Right lobe of liver (tissue), 6 donors: ENCODE measurements at places on chromosomes 7 and 10. TPM values are rescaled to one million over a fixed set of nuclear protein-coding genes. Genes with fewer than 3 reads are reported as not detected.

The EGFR gene
- total RNA-seq = 127 TPM

The ACBD7 gene
- not detected for total RNA-seq

DNA sequence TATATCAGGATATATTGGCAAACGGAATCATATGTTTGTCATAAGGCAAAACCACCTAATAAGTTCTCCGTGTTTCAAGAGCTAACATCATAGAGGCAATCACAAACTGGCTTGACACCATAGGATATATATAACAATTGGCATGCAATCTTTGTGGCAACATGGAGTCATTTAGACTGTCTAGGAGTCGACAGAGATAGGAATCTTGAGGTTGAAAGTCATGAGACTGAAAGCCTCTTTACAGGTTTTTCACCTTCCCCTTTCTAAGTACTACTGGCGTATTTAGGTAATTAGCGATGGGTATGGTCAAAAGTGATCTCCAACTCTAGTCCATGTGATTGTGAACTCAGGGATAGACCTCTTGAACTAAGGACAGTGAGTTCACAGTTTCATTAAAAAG is 63.7 kb downstream of the THSD7A start:
- no peak overlapping the region for H3K27ac ChIP-seq
- no peak overlapping the region for H3K4me3 ChIP-seq
- DNase-seq = no peak

DNA sequence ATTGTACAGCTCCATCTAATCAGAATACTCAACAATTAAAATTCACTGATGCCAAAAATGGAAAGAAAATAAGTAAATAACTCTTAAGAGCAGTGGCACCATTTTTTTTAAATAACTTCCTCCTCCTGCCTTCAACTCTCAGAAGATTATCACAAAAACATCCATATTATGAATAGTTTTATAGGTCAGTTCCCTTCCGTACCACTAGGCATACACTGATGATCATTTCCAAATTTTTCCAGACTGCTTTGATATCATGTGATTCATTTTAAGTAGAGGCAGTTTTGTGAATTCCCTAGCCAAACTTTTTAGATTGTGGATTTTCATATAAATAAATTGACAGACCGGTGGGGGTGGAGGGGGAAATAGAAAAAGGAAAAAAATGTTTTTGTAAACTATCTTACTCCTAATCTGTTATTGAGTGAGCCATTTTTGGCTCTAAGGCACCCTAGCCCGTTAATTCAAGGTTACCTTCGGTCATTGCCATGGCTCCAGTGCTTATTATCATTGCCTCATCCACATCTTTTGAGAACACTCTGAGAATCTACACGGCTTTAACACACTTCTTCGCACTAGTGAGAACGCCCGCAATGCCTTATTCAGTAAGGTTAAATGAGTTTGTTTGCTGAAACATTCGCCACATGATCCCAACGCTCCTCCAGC is 1.0 kb downstream of the FAM107B start:
- H3K27ac ChIP-seq = no peak overlapping the region
- DNase-seq = no peak
- no peak overlapping the region for H3K4me3 ChIP-seq
- no peaks in the 10 kb centered on the region for H3K4me1 ChIP-seq

The SKAP2 gene
- 19.6 TPM for total RNA-seq

DNA sequence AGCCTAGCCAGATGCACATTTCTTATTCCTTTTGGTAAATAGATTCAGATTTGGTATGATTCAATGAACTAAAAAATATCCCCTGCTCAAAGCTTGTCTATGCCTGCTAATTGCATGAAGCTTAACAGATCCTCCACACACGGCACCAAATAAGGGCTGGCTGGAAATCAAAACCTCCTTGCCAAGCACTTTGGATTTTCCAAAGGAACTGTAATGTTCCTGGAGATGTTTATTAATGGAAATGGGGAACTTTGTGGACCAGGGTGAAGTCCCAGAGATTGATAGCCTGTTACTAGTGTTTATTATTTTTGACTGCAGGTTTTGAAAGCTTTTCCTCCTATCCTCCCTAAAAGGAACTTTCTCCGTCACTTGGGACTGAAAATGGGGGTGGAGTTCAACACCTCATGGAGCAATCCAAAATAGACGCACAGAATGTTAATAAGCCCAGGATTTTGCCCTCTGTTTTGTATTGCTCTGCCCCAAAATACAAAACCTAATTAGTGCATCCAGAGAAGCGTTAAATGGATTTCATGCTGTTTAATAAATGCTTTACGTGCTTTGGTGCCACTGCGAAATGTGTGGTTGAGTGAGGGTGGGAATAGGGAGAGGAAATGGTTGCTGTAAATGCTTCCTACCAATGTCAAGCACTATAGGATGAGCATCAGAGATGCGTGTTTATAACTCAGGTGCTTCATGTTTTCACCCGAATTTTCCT is 1027.7 kb downstream of the LRMDA start:
- no peak overlapping the region for H3K4me3 ChIP-seq
- no peaks in the 10 kb centered on the region for H3K4me1 ChIP-seq
- DNase-seq = no peak

GRCh38 chr7:133735222-133735621 is 391.9 kb upstream of the LRGUK start:
- H3K4me1 ChIP-seq = no peaks in the 10 kb centered on the region
- no peak for DNase-seq
- no peaks in the 10 kb centered on the region for H3K36me3 ChIP-seq
- no peaks in the 10 kb centered on the region for H3K27me3 ChIP-seq
- H3K27ac ChIP-seq = no peak overlapping the region

DNA sequence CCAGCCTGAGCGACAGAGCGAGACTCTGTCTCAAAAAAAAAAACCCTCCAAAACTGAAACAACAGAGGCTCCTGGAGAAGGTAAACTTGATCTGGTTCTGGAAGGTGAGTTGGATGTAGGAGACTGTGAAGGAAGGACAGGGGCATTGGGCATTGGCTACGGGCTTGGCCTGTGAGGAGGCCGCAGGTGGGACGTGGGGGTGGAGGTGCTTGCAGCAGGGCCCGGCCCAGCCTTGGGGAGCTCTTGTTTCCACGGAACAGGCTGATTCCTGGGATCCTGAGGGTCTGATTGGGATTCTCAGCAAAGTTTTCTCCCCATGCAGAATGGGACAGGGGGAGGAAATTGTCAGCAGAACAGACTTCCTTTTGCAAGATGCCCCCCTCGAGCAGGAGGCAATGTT is 30.6 kb downstream of the IL15RA start:
- no peaks in the 10 kb centered on the region for H3K4me1 ChIP-seq
- no peak overlapping the region for H3K4me3 ChIP-seq
- DNase-seq = no peak
- H3K27me3 ChIP-seq = no peaks in the 10 kb centered on the region

The AOC1 gene
- total RNA-seq = 2.2 TPM

DNA sequence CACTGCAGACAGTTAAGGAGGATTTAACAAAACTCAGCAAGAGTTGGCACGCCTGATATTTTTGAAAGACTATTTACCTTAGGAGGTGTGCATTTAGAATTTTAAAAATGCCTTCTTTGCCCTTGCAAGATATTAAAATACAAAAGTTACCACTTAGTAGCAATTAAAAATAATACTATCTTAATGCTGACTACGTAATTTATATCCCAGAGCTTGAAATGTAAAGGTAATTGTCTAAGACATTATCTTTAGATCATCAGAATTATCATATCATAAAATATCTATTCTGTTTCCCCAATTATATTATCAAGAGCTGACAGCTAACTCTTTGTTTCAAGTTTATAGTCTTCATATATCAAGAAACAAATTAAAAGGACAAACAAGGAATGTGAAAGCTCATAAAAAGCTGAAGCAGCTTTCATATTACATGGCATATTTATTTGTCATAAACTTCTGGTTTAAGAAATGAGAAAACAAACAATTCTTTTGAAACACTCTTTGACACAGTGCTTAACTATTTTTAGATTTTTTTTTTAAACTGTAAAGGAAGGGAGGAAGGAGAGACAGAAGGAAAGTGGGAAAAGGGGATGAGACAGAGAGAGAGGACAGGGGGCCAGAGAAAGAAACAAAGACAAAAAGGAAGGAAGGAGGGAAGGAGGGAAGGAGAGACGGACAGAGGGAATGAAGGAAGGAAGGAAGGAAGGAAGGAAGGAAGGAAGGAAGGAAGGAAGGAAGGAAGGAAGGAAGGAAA is 73.5 kb downstream of the RTKN2 start:
- DNase-seq = no peak
- H3K36me3 ChIP-seq = no peaks in the 10 kb centered on the region
- no peak overlapping the region for H3K27ac ChIP-seq
- H3K4me3 ChIP-seq = no peak overlapping the region
- H3K27me3 ChIP-seq = no peaks in the 10 kb centered on the region
- no peaks in the 10 kb centered on the region for H3K4me1 ChIP-seq

DNA sequence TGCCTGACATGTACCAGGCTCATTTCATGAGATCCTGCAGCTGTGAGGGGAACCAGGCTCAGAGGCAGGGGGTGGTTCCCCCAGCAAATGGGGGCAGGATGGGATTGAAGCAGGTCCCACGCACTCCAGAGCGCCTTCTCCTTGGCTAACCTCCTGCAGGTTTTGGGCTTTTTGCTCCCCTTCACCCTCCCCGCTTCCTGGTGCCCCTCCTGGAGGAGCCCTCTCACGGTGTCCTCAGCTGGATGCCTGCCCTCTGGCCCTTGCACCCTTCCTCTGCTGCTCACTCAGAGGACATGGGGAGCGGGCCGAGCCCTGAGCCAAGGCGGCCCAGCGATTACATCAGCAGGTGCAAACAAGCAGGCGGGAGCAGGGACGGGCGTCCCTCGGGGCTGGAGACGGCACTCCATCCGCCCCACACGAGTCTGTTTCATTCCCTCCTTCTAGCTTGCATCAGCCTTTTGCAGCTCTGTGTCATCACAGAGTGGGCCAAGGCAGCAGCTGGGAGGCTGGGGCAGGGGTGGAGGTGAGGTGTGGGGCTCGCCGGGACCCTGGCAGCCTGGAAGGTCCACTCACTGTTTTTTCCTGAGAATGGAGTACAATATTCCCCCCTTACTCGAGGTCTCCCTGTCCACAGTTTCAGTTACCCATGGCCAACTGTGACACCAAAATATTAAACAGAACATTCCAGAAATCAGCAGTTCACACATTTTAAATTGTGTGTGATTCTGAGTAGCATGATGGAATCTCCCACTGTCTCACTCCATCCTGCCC is 52.7 kb upstream of the SLC29A3 start:
- H3K27ac ChIP-seq = no peak overlapping the region
- no peaks in the 10 kb centered on the region for H3K36me3 ChIP-seq
- no peaks in the 10 kb centered on the region for H3K27me3 ChIP-seq
- DNase-seq = peak; percentile 78
- peaks cover 5% of the 10 kb centered on the region for H3K4me1 ChIP-seq

GRCh38 chr10:113965683-113966082 is 78.0 kb upstream of the ADRB1 start:
- no peaks in the 10 kb centered on the region for H3K36me3 ChIP-seq
- H3K27me3 ChIP-seq = no peaks in the 10 kb centered on the region
- H3K27ac ChIP-seq = peak overlapping the region; percentile 10
- H3K4me3 ChIP-seq = no peak overlapping the region
- no peaks in the 10 kb centered on the region for H3K4me1 ChIP-seq

GRCh38 chr7:80150611-80151273 is 16.1 kb downstream of the GNAI1 start:
- H3K4me1 ChIP-seq = no peaks in the 10 kb centered on the region
- no peak overlapping the region for H3K4me3 ChIP-seq
- no peak overlapping the region for H3K27ac ChIP-seq
- no peaks in the 10 kb centered on the region for H3K27me3 ChIP-seq
- no peak for DNase-seq
- no peaks in the 10 kb centered on the region for H3K36me3 ChIP-seq

The TBX20 gene
- total RNA-seq = 0.40 TPM

GRCh38 chr7:25893436-25893835 is 258.6 kb upstream of the NFE2L3 start:
- H3K27me3 ChIP-seq = no peaks in the 10 kb centered on the region
- H3K27ac ChIP-seq = no peak overlapping the region
- no peak overlapping the region for H3K4me3 ChIP-seq
- DNase-seq = no peak
- no peaks in the 10 kb centered on the region for H3K4me1 ChIP-seq
- H3K36me3 ChIP-seq = no peaks in the 10 kb centered on the region

The HOXA13 gene
- total RNA-seq = not detected

GRCh38 chr10:110496553-110497437 is 912 bp upstream of the DUSP5 start:
- DNase-seq = no peak
- H3K4me1 ChIP-seq = no peaks in the 10 kb centered on the region
- peak overlapping the region; percentile 79 for H3K27ac ChIP-seq
- H3K36me3 ChIP-seq = no peaks in the 10 kb centered on the region
- peak overlapping the region; percentile 70 for H3K4me3 ChIP-seq

GRCh38 chr10:69092959-69093850 is 5.3 kb downstream of the SRGN start:
- no peaks in the 10 kb centered on the region for H3K36me3 ChIP-seq
- H3K27ac ChIP-seq = no peak overlapping the region
- H3K27me3 ChIP-seq = no peaks in the 10 kb centered on the region
- H3K4me3 ChIP-seq = no peak overlapping the region
- no peaks in the 10 kb centered on the region for H3K4me1 ChIP-seq

GRCh38 chr10:36457751-36458150 is 667.6 kb upstream of the ANKRD30A start:
- H3K27ac ChIP-seq = no peak overlapping the region
- H3K4me1 ChIP-seq = no peaks in the 10 kb centered on the region
- no peaks in the 10 kb centered on the region for H3K36me3 ChIP-seq
- no peaks in the 10 kb centered on the region for H3K27me3 ChIP-seq
- H3K4me3 ChIP-seq = no peak overlapping the region

- no peaks in the 10 kb centered on the region for H3K36me3 ChIP-seq
- H3K27me3 ChIP-seq = no peaks in the 10 kb centered on the region
- H3K27ac ChIP-seq = no peak overlapping the region
- no peak overlapping the region for H3K4me3 ChIP-seq
- no peaks in the 10 kb centered on the region for H3K4me1 ChIP-seq
Observed at GRCh38 chr10:132184816-132185593, 1.7 kb upstream of the DPYSL4 start.

DNA sequence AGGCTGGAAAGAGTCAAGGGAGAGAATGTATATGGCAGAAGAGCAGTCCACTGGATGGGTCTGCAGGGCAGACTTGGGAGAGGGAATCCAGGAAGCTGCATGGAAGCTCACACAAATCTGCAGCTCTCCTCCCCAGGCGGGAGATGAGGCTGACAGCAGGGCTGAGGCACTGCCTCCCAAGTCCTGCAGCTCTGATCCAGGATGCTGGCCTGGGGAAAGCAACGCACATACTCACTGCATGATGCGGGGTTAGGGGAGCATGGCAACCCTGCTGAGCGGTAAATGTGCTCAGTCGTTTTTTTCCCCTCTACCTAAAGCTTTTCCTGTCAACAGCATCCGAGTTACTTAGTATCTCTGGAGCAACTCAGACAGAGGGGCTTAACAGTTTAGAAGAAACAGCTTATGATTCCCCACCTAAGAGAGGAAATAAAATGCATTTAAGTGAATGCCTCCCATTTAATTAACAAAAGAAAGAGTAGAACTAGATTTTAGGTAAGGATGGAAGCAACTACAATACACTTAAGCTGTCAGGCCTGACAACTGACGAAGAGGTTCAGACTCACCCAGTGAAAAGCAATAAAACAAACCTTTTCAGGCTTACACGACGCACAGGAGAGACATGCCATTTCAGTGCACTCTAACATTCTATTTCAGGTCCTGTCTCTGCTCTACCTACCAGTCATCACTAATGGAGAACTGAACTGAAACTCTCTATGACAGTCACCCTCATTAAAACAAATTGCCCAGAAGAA is 37.0 kb downstream of the CHCHD3 start:
- DNase-seq = no peak
- no peak overlapping the region for H3K27ac ChIP-seq
- no peaks in the 10 kb centered on the region for H3K36me3 ChIP-seq
- H3K4me1 ChIP-seq = no peaks in the 10 kb centered on the region

The AFAP1L2 gene
- 1.3 TPM for total RNA-seq

- H3K4me3 ChIP-seq = no peak overlapping the region
- no peaks in the 10 kb centered on the region for H3K27me3 ChIP-seq
- no peak overlapping the region for H3K27ac ChIP-seq
- no peaks in the 10 kb centered on the region for H3K36me3 ChIP-seq
- H3K4me1 ChIP-seq = no peaks in the 10 kb centered on the region
Observed at GRCh38 chr7:2022737-2023250, 210.0 kb downstream of the MAD1L1 start.
